T-helper 17 cell (primary cell): ENCODE measurements at places on chromosomes 13 and 19. TPM values are rescaled to one million over a fixed set of nuclear protein-coding genes. Genes with fewer than 3 reads are reported as not detected.
A peak's percentile ranks its signal among the peaks of the same experiment; 100 is the strongest.

DNA sequence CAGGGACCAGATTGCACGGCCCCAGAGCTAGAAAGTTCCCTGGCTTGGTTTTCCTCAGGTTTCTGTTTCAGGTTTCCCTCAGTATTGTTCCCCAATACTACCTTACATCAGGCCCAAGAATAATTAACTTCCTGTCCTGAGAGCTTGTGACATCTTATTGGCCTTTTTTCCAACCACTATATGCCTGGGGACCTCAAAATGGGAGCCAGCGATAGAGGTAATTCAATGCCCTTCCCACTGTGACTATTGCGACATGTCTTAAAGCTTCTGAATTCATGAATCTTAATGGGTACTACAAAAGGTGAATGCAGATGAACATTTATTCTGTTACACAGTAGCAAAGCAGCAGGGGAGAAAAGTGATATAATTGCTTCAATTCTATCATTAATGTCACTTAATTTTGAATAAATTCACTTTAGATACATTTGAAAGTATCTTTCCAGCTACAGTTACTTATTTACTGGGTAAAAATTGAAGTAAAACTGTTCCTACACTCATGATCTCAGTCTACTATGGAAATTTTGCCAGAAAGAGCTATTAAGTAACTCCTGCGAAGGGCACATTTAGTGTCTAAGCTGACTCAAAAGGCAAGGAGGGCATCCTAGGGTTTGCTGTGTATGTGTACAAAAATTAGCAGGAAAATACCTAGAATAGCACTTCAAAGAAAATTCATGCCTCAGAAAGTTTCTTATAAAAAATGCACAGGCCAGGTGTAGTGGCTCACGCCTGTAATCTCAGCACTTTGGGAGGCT is 4.1 kb downstream of the CRYL1 start:
- no peak overlapping the region for H3K27ac ChIP-seq
- H3K4me3 ChIP-seq = no peak overlapping the region
- H3K27me3 ChIP-seq = no peaks in the 10 kb centered on the region

GRCh38 chr19:10149427-10149826 is 29.7 kb upstream of the EIF3G start:
- H3K27ac ChIP-seq = no peak overlapping the region
- H3K36me3 ChIP-seq = peaks cover 11% of the 10 kb centered on the region
- no peaks in the 10 kb centered on the region for H3K27me3 ChIP-seq
- DNase-seq = no peak
- peaks cover 10% of the 10 kb centered on the region for H3K4me1 ChIP-seq
- H3K4me3 ChIP-seq = no peak overlapping the region

- H3K27me3 ChIP-seq = no peaks in the 10 kb centered on the region
- H3K27ac ChIP-seq = no peak overlapping the region
- peaks cover 23% of the 10 kb centered on the region for H3K4me1 ChIP-seq
- no peak overlapping the region for H3K4me3 ChIP-seq
Measured at GRCh38 chr19:4013886-4014540, 6.5 kb downstream of the PIAS4 start.

- peaks cover 71% of the 10 kb centered on the region for H3K27me3 ChIP-seq
- peaks cover 3% of the 10 kb centered on the region for H3K4me1 ChIP-seq
- H3K36me3 ChIP-seq = no peaks in the 10 kb centered on the region
- peak overlapping the region; percentile 63 for H3K4me3 ChIP-seq
- H3K27ac ChIP-seq = no peak overlapping the region
Measured at GRCh38 chr13:94968040-94968756, 255.9 kb upstream of the SOX21 start.

- H3K4me3 ChIP-seq = no peak overlapping the region
- H3K27me3 ChIP-seq = peaks cover 9% of the 10 kb centered on the region
- H3K27ac ChIP-seq = no peak overlapping the region
- H3K36me3 ChIP-seq = no peaks in the 10 kb centered on the region
- DNase-seq = no peak
Measured at GRCh38 chr13:112668924-112669323, 20.9 kb upstream of the ATP11A start.

- peaks cover 11% of the 10 kb centered on the region for H3K27me3 ChIP-seq
- no peak overlapping the region for H3K27ac ChIP-seq
- no peak for DNase-seq
- H3K4me1 ChIP-seq = peaks cover 13% of the 10 kb centered on the region
- H3K4me3 ChIP-seq = peak overlapping the region; percentile 59
Measured at GRCh38 chr13:113880651-113881611, 17.1 kb upstream of the GAS6 start.

- DNase-seq = no peak
- peak overlapping the region; percentile 80 for H3K27ac ChIP-seq
- H3K4me3 ChIP-seq = no peak overlapping the region
- H3K27me3 ChIP-seq = no peaks in the 10 kb centered on the region
- peaks cover 18% of the 10 kb centered on the region for H3K4me1 ChIP-seq
Measured at GRCh38 chr13:22114630-22115311, 443.9 kb downstream of the FGF9 start.

DNA sequence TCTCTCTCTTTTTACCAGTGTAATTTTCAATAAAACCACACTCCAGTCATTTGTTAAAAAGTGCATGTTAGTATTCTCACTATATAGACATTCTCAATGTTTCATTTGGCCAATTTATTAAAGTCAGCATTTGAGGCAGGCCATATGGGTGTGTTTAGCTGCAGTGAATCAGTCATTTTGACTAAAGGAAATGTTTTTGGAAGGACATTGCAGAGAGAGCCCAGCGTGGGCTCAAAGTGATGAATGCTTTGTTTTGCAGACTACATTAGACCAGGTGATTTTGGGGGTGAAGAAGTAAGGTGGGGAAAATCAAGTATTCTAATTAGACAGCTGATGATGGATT is 116.7 kb downstream of the POSTN start:
- no peaks in the 10 kb centered on the region for H3K36me3 ChIP-seq
- H3K4me1 ChIP-seq = no peaks in the 10 kb centered on the region
- H3K4me3 ChIP-seq = no peak overlapping the region
- no peaks in the 10 kb centered on the region for H3K27me3 ChIP-seq
- DNase-seq = no peak

DNA sequence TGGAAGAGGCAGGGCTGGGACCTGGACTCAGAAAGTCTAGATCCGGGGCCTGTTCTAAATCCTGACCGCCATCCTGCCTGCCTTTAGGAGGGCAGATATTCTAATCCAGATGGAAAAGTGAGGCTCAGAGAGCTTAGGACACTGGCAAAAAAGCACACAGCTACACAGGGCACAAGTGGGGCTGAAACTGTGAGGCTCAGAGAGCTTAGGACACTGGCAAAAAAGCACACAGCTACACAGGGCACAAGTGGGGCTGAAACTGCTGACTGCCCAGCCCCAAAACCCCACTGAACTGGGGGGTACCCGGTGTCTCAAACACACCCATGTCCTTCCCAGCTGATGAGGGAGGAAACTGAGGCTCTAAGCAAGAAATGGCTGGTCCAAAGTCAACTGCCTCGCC is 2.0 kb downstream of the AKT1S1 start:
- no peak for DNase-seq
- peaks cover 3% of the 10 kb centered on the region for H3K36me3 ChIP-seq
- no peak overlapping the region for H3K4me3 ChIP-seq
- no peaks in the 10 kb centered on the region for H3K27me3 ChIP-seq

DNA sequence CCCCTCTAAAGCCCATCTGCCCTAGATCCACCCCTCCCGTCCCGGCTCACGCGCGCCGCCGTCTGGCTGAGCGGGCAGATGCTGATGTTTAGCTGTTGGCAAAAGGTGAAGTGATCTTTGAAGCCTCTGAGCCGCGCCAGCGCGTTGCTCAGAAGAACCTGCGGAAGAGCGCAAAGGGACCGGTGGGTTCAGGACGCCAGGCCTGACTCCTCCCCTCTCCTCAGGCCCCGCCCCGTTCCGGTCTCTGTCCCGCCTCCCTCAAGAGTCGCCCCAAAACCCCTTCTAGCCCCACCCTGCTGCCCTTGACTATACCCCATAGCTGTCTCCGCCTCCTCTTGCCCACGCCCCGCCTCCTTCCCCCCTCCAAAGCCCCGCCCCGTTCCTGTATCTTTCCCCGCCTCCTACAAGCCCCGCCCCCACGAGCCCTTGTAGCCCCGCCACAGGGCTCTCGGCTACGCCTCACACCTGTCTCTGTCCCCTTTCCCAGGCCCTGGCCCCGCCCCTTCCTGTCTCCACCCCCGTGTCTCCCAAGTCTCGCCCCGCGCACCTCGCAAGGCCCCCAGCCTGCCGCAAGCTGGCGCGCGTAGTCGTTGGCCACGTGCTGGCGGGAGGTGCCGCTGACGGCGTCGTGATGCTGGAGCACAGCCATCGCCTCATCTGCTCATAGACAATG is 9.5 kb downstream of the MAN2B1 start:
- no peak overlapping the region for H3K4me3 ChIP-seq
- no peak overlapping the region for H3K27ac ChIP-seq
- H3K27me3 ChIP-seq = no peaks in the 10 kb centered on the region
- H3K36me3 ChIP-seq = peaks cover 16% of the 10 kb centered on the region

DNA sequence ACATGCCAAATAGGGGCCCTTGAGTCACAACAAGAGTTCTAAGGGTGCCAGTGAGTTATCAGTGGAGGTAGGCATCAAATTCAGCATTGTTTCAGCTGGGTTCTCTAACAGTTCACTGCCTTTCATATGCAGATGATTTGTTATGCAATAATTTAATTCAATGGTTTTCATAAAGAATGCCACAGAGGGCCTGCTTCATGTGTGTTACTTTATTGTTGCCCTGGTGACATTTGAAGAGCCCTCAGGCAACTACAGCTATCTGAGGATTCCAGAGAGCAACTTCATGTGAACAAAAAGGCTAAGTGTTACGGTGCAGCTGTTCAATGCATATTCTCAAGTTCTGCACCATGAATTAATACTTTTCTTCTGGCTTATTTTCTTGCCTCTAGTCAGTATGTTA is 43.1 kb upstream of the STARD13 start:
- peaks cover 8% of the 10 kb centered on the region for H3K27me3 ChIP-seq
- no peak for DNase-seq
- no peaks in the 10 kb centered on the region for H3K4me1 ChIP-seq
- H3K36me3 ChIP-seq = no peaks in the 10 kb centered on the region

DNA sequence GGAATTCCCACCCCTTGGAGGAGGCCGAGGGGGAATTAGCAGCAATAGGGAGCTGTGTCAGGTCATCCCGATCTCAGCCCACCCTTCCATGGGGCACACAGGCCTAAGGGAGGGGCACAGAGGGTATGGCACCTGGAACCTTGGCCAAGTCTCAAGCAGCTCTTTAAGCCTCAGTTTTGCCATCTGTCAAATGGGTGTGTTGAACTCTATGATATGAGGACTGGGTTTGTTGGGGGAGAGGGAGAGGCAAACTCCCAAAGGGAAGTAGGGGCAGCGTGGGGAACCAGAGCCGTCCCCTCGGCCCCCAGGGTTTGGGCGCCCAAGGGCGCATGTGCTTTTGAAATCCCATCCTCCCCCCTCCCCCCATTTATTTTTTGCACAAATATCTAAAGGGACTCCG is 49.7 kb downstream of the COLGALT1 start:
- no peak overlapping the region for H3K27ac ChIP-seq
- H3K36me3 ChIP-seq = peaks cover 2% of the 10 kb centered on the region
- H3K4me1 ChIP-seq = peaks cover 14% of the 10 kb centered on the region
- H3K27me3 ChIP-seq = peaks cover 42% of the 10 kb centered on the region
- no peak for DNase-seq
- H3K4me3 ChIP-seq = no peak overlapping the region

DNA sequence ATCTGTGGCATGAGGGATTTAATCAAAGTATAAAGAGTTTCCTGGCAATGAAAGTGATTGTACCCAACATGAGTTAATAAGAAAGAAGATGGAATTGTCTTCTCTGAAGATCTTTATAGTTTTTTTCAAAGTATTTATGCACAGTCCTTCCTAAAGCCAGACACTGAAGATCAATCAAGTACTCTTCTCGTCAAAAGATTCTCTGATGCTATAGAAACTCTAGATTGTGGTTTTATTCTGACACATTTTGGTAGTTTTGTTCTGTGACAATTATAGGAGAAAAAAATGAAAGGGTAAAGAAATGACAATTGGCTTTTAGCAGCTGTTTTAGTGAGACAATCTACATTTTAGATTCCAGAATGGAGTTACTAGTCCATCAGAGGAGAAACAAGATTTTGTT is 10.4 kb upstream of the ENOX1 start:
- no peak overlapping the region for H3K4me3 ChIP-seq
- H3K36me3 ChIP-seq = no peaks in the 10 kb centered on the region
- no peak overlapping the region for H3K27ac ChIP-seq
- H3K27me3 ChIP-seq = peaks cover 45% of the 10 kb centered on the region

DNA sequence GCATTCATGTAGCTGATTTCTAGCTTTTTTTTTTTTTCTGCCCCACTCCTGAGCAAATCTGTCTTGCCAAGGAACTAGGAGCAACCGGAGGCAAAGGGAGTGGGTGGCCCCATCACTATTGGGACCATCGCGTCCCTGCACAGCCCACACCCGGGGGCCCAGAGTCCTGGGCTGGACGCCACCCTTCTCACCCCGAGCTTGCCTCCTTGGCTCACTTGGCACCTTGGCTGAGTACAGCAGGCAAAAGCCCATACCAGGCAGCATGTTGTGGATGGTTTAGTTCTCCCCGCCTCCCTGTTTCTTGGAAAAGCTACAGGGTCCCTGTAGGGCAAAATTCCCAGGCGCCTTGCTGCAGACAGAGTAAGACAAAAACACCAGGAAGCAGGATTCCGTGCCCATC is 13.7 kb downstream of the SMIM24 start:
- H3K4me1 ChIP-seq = peaks cover 15% of the 10 kb centered on the region
- no peak overlapping the region for H3K4me3 ChIP-seq
- H3K27ac ChIP-seq = no peak overlapping the region
- no peaks in the 10 kb centered on the region for H3K27me3 ChIP-seq
- DNase-seq = no peak

- H3K27me3 ChIP-seq = no peaks in the 10 kb centered on the region
- no peaks in the 10 kb centered on the region for H3K36me3 ChIP-seq
- H3K27ac ChIP-seq = peak overlapping the region; percentile 54
- no peak for DNase-seq
Measured at GRCh38 chr19:58560921-58561320, 2.5 kb upstream of the UBE2M start.

DNA sequence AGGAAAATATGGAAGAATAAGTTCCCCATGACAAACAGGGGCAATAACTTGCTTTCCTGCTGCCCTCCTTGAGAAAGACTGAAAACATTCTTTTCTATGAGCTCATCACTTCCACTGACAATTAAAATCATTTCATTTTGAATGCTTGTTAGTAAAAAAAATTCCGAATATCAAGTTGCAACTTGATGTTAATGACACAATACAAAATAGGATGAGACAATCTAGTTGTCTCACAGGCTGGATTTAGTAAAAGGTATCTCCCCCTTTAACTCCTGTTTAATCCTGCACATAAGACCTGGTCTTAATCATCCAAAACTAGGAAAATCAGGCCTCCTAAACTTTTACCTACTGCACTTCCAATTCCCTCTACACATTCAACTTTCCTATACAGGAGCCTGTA is 24.7 kb downstream of the IRS2 start:
- peak overlapping the region; percentile 24 for H3K27ac ChIP-seq
- peaks cover 1% of the 10 kb centered on the region for H3K36me3 ChIP-seq
- peaks cover 32% of the 10 kb centered on the region for H3K4me1 ChIP-seq
- no peak overlapping the region for H3K4me3 ChIP-seq

- no peak for DNase-seq
- H3K27me3 ChIP-seq = no peaks in the 10 kb centered on the region
- H3K4me1 ChIP-seq = peaks cover 20% of the 10 kb centered on the region
- H3K36me3 ChIP-seq = no peaks in the 10 kb centered on the region
- H3K27ac ChIP-seq = no peak overlapping the region
Measured at GRCh38 chr19:2700660-2701360, 1.7 kb downstream of the GNG7 start.

CGB2 gene
- not detected for total RNA-seq

COL4A1 gene
- total RNA-seq = 0.37 TPM

CEACAM4 gene
- 0.92 TPM for total RNA-seq

TUBB4A gene
- 1.6 TPM for total RNA-seq

PNMA8B gene
- 0.17 TPM for total RNA-seq
